Testis (tissue), 5 donors: ENCODE measurements at places on chromosomes 16 and 17. TPM values are rescaled to one million over a fixed set of nuclear protein-coding genes. Genes with fewer than 3 reads are reported as not detected.
A peak's percentile ranks its signal among the peaks of the same experiment; 100 is the strongest.

DNA sequence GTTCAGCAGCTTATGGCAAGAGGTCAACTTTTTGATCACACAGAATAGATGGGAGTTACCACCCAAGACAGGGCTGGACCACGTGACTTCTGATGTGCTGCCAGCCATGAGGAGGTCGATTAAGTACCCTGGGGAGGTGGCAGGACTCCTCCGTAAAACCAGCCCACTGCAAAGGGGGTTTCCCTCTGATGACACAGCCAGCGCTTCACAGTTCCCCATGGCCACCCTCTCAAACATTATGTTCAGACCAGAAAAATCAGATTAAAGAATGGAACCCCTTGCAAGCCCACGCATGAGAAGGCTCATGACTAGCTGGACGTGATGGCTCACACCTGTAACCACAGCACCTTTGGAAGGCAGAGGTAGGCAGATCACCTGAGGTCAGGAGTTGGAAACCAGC is 222.9 kb downstream of the CPPED1 start:
- peaks cover 3% of the 10 kb centered on the region for H3K4me1 ChIP-seq
- no peaks in the 10 kb centered on the region for H3K27me3 ChIP-seq
- H3K36me3 ChIP-seq = no peaks in the 10 kb centered on the region
- DNase-seq = no peak
- H3K27ac ChIP-seq = no peak overlapping the region

GRCh38 chr16:66408163-66409048 is 18.7 kb upstream of the BEAN1 start:
- H3K4me1 ChIP-seq = peaks cover 5% of the 10 kb centered on the region
- H3K27me3 ChIP-seq = no peaks in the 10 kb centered on the region
- H3K4me3 ChIP-seq = peak overlapping the region; percentile 1
- DNase-seq = peak; percentile 26
- H3K27ac ChIP-seq = no peak overlapping the region

DNA sequence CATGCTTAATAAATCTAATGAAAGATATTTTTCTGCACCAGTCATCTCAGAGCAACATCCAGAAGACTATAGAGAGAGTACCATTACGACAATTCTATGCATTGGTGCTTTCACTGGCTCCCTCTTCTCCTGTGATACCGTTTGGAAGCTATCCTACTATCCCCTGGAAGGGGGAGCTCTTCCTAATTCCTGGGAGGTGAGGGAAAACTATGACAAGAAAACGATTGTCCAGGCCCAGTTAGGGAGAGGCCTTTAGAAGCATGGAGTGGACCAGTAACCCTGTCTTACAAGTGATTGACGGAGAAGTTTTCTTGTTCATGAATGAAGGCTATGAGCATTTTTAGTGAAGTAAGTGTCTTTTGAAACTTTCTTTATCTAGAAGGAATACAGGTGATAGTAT is 150.2 kb downstream of the TANC2 start:
- no peak overlapping the region for H3K4me3 ChIP-seq
- peaks cover 2% of the 10 kb centered on the region for H3K4me1 ChIP-seq

DNA sequence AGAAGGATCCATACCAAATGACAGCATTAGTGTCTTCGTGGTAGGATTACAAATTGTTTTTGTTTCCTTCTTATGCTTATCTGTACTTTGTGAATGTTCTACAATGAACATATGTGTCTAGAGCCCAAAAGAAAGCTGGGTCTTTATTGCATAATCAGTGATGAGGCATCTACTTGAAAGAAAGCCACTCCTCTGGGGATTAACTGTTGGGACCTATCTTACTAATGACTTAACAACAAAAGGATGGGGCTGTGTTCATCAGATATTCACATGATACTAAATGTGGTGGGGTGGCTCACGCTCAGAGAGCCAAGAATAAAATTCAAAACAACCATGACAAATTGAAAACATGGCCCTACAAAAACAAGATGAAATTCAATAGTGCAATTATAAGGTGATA is 160.2 kb downstream of the RGS9 start:
- DNase-seq = no peak
- no peaks in the 10 kb centered on the region for H3K4me1 ChIP-seq

TEX19 gene
- 37.8 TPM for total RNA-seq

- H3K4me3 ChIP-seq = no peak overlapping the region
- no peaks in the 10 kb centered on the region for H3K27me3 ChIP-seq
- no peaks in the 10 kb centered on the region for H3K36me3 ChIP-seq
- DNase-seq = no peak
- no peak overlapping the region for H3K27ac ChIP-seq
Observed at GRCh38 chr17:44981221-44981968, 13.3 kb upstream of the C1QL1 start.

- H3K36me3 ChIP-seq = no peaks in the 10 kb centered on the region
- DNase-seq = no peak
- H3K4me3 ChIP-seq = no peak overlapping the region
- H3K27me3 ChIP-seq = no peaks in the 10 kb centered on the region
Observed at GRCh38 chr17:20071824-20072691, 62.9 kb downstream of the SPECC1 start.

DNA sequence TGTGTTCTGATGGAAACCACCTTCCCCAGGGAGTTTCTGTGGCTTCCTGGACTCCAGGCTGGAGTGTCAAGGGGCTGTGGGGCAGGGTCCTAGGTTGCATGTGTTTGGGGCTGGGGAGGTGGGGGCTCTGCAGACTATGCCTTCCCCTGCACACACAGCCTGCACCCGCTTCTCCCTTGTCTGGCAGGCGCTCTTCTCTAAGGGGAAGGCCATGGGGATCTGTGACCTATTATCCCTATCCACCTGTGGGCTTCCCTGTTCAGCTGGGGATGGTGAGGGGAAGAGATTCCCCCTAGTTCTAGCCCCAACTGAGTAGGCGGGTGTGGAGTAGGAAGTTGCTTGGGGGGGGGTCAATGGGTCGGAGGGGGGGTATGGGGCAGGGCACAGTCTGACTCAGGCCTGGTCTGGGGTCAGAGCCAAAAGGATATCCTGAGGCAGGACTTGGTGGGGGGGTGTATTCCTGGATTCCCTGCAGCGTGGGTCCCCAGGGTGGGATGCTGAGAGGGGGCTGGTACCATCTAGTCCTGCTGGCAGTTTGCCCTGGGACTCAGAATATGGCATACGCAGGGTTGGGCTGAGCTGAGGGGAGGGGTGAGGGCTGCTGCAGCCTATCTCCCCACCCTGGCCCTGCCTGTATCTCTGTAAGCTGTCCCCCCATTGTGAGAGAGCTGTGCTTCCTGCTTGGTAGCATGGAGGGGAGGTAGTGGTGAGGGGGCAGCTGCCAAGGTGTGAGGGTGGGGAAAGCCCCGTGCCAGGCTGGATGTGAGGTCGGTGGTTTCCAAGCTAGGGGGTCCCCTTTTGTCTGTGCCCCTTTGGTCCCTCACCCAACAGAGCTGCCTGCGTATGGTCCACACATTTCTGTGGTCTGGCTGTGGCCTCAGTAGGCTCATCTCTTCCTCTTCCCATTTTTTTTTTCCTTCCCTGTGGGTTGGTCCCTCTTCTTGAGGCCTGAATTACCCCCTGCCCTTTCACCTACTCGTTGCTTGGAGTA is 14.7 kb downstream of the RARA start:
- no peak overlapping the region for H3K4me3 ChIP-seq
- DNase-seq = peak; percentile 28
- H3K27ac ChIP-seq = peak overlapping the region; percentile 57
- H3K27me3 ChIP-seq = no peaks in the 10 kb centered on the region
- peaks cover 93% of the 10 kb centered on the region for H3K4me1 ChIP-seq
- no peaks in the 10 kb centered on the region for H3K36me3 ChIP-seq

DNA sequence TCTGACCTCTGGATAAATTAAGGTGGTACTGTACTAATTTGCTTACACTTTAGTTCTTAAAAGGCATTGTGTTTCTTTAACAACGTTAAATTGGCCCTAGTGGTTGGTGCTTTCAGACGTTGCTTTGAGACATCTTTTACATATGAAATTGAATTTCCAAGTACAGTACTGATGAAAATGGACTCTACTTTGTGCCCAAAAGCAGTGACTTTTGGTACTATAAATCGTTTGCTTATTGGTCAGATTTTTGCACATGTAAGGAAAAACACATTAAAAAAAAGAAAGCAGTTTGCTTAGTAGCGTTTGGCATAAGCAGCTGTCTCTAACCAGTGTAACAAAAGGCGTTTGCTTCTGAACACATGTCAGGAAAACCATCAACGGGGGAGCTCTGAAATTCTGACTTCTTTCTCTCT is 139.6 kb downstream of the CDK5R1 start:
- H3K4me1 ChIP-seq = peaks cover 3% of the 10 kb centered on the region
- no peaks in the 10 kb centered on the region for H3K27me3 ChIP-seq
- no peak for DNase-seq
- no peak overlapping the region for H3K27ac ChIP-seq

SLC38A8 gene
- 0.39 TPM for total RNA-seq

- H3K27me3 ChIP-seq = no peaks in the 10 kb centered on the region
- peak; percentile 81 for DNase-seq
- H3K36me3 ChIP-seq = no peaks in the 10 kb centered on the region
- H3K27ac ChIP-seq = no peak overlapping the region
- peaks cover 3% of the 10 kb centered on the region for H3K4me1 ChIP-seq
Observed at GRCh38 chr17:67689534-67690177, 28.1 kb upstream of the NOL11 start.

DNA sequence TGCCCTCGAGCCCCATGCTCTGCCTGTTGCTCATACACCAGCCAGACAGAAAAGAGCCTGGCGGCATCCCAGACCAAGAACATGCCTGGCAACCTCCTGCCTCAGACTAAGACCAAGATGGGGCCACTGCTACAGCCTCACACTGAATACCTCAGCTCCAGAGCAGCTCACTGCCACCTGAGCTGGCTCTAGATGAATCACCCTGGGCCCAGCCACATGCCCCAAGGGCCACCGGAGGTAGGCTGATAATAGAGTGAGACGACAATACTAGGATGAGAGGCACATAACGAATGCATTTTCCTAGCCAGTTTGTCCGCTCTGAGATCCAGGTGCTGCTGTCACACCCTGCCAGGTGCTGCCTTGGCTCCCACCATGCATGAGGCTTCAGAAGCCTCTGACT is 13.0 kb downstream of the PIP4K2B start:
- no peaks in the 10 kb centered on the region for H3K36me3 ChIP-seq
- H3K4me1 ChIP-seq = no peaks in the 10 kb centered on the region
- H3K27ac ChIP-seq = no peak overlapping the region
- H3K27me3 ChIP-seq = no peaks in the 10 kb centered on the region
- H3K4me3 ChIP-seq = no peak overlapping the region

- no peaks in the 10 kb centered on the region for H3K27me3 ChIP-seq
- DNase-seq = no peak
- H3K27ac ChIP-seq = no peak overlapping the region
- H3K4me1 ChIP-seq = peaks cover 1% of the 10 kb centered on the region
- H3K36me3 ChIP-seq = no peaks in the 10 kb centered on the region
Observed at GRCh38 chr16:23869052-23869451, 33.3 kb downstream of the PRKCB start.

WNT9B gene
- total RNA-seq = not detected

DNA sequence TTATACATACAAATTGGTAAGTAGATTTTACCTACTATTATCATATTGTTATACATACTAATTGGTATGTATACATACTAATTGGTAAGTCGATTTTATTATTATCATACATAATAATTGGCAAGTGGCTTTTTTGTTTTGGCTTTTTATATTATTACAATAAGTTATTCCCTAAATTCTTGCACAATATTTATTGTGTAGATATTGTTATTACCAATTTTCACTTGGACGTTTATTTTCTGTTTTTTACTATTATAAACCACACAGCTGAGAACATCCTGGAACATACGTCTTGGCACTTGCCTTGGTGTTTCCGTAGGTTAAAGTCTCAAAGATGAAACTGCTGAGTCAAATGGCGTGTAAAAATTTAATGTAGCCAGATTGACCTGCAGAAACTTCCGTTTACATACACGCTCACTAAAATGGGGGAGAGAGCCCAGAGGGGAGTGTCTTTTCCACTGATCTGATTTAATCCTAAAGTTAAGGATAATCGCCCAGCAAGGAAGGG is 18.9 kb downstream of the GNGT2 start:
- H3K36me3 ChIP-seq = no peaks in the 10 kb centered on the region
- H3K27ac ChIP-seq = peak overlapping the region; percentile 99
- no peaks in the 10 kb centered on the region for H3K4me1 ChIP-seq
- DNase-seq = no peak
- no peaks in the 10 kb centered on the region for H3K27me3 ChIP-seq
- H3K4me3 ChIP-seq = peak overlapping the region; percentile 77

ACSM2B gene
- 0.94 TPM for total RNA-seq

GRCh38 chr17:44223541-44224071 is 4.1 kb upstream of the UBTF start:
- peak overlapping the region; percentile 91 for H3K27ac ChIP-seq
- H3K27me3 ChIP-seq = no peaks in the 10 kb centered on the region
- peaks cover 20% of the 10 kb centered on the region for H3K4me1 ChIP-seq

DNA sequence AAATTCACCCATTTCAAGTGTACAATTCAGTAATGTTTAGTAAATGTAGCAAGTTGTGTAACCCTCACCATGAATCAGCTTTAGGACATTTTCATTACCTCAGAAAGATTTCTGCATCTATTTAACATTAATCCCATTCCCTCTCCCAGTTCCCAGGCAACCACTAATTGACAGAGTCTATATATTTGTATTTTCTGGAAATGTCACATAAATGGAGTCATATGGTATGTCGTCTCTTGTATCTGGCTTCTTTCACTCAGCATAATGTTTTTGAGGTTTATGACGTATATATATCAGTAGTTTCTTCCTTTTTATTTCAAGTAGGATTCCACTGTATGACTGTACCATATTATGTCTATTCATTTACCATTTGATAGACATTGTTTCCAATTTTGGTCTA is 199.8 kb downstream of the CYB561 start:
- no peaks in the 10 kb centered on the region for H3K36me3 ChIP-seq
- no peak overlapping the region for H3K4me3 ChIP-seq
- no peaks in the 10 kb centered on the region for H3K27me3 ChIP-seq

TOX3 gene
- 0.87 TPM for total RNA-seq

- peaks cover 4% of the 10 kb centered on the region for H3K4me1 ChIP-seq
- no peaks in the 10 kb centered on the region for H3K27me3 ChIP-seq
- H3K4me3 ChIP-seq = no peak overlapping the region
- no peaks in the 10 kb centered on the region for H3K36me3 ChIP-seq
- H3K27ac ChIP-seq = no peak overlapping the region
Observed at GRCh38 chr17:83132251-83133081, 53.1 kb downstream of the METRNL start.

GRCh38 chr17:34146440-34147043 is 108.5 kb upstream of the CCL2 start:
- no peaks in the 10 kb centered on the region for H3K4me1 ChIP-seq
- no peaks in the 10 kb centered on the region for H3K36me3 ChIP-seq
- H3K4me3 ChIP-seq = no peak overlapping the region
- H3K27ac ChIP-seq = no peak overlapping the region
- H3K27me3 ChIP-seq = no peaks in the 10 kb centered on the region

DNA sequence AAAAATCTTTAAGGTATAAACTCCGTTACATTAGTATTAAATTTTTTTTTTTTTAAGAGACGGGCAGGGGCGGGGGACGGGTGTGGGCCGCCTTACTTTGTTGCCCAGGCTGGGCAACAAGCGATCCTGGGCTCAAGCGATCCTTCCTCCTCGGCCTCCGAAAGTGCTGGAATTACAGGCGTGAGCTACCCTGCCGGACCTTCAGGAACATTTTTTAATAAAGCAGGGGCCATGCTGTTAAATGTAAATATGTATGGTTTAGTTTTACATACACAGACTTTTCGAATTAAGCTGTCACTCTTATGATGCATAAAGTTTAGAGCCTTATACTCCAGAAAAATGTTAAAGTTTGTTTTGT is 2.4 kb downstream of the PPM1D start:
- H3K27ac ChIP-seq = peak overlapping the region; percentile 99
